ENCODE measurements at places on chromosomes 1 and 21.
A peak's percentile ranks its signal among the peaks of the same experiment; 100 is the strongest.

GRCh38 chr1:247294282-247294681 lies 37.4 kb downstream of the ZNF496 start:
- DNase-seq, result no peak

DNA sequence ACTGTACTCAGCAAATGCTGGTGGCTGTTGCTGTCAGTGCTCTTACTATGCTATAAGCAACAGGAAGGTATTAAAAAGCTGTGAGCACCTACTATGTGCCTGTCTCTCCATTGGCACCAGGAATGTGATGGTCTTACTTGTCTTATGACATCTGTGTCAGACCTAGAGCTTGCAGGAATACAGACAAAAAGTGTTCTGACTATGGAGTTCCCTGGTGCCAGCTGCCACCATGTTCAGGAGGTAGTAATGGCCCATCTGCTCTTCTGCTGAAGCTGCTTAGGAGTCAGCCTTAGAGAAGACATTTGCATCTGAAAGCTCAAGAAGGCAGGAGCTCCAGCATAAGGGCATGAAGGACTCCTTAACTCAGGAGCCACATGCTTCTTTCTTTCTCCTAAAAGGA lies 52.3 kb downstream of the MAB21L3 start:
- no peak for DNase-seq

GRCh38 chr1:8031176-8031785 lies 5.2 kb upstream of the ERRFI1 start:
- DNase-seq, result no peak

DNA sequence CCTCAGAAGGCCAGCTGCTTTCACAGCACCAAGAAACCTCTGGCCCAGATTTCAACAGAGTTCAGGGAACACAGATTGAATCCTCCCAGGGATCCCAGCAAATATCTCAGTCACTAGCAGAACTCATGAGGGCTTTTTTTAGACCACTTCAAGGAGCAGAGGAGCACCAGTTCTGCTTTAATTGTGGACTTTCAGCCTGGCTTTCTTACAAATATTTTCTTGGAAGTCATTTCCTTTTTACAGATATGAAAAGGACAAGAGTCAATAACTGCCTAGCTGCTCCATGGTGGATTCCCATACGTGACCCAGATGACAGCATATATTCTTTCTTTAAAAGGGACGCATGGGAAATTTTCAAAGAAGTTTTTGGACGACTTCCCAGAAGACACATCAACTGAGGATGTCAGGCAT lies 6.4 kb upstream of the LRRC8B start:
- DNase-seq, result no peak

DNA sequence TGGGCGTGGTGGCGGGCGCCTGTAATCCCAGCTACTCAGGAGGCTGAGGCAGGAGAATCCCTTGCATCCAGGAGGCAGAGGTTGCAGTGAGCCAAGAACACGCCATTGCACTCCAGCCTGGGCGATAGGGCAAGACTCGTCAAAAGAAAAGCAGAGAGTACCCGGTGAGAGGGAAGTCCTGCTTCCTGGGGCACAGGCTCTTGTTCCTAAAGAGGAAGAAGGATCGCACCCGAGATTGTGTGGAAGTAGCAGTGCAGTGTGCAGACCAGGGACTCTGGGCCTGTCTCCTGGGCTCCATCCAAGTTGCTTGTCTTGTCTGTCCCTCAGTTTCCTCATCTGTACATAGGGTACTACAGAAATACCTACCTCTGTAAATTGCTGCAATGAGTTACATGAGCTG lies 29.6 kb downstream of the NBPF3 start:
- DNase-seq, result no peak

DNA sequence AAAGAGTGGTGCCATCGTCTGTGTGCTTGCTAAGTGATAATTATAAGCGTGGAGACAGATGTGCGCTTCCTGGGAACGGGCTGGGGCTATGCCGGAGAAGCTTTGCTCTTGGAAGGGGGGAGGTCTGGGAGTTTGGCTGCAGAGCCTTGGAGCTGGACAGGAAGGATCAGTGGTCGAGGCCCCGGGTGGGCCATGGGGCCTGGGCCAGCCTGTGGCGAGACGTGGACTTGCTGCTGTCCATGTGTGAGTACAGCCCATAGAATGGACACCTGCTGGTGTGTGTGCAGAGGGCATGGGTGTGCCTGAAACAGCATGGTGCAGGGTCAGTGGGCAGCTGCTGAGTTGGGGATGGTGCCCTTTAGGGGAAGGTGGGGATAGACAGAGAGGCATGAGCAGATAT lies 121.3 kb downstream of the PCBP3 start:
- DNase-seq, result no peak

- DNase-seq, result no peak
Measured at GRCh38 chr21:37199057-37199924, 67.8 kb downstream of the VPS26C start.

- no peak for DNase-seq
Measured at GRCh38 chr21:31732597-31733550, 956 bp upstream of the SCAF4 start.

GRCh38 chr1:207990876-207991582 lies 80.1 kb upstream of the CD34 start:
- DNase-seq, result no peak

DNA sequence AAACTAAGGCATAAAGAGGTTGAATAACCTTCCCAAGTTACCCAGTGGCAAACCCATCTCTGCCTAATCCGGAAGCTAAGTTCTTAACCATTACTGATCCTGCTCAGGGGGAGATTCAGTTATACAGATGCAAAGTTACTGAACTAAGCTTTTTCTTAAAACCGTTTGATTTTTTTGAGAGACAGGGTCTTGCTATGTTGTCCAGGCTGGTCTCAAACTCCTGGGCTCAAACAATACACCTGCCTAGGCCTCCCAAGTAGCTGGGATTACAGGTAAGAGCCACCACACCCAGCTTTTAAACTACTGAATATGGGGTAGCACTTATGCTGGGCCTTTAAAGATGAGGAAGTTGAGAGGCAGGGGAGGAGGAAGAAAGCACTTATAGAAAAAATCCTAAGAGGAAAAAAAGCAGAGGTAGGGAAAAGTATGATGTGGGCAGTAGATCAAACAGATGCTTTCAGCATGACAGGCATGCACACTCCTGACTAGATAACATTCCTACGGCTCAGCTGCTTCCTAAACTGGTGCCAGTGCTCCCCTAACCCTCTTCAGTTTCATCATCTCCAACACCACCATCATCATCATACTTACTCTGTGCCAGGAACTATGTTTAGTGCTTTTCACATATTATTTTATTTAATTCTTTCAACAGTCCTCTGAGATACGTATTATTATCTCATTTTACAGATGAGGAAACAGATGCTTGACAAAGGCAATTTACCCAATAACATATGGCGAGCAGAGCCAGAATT lies 5.8 kb downstream of the PAFAH2 start:
- no peak for DNase-seq

GRCh38 chr1:99327357-99327756 lies 63.1 kb downstream of the PLPPR4 start:
- DNase-seq, result no peak

DNA sequence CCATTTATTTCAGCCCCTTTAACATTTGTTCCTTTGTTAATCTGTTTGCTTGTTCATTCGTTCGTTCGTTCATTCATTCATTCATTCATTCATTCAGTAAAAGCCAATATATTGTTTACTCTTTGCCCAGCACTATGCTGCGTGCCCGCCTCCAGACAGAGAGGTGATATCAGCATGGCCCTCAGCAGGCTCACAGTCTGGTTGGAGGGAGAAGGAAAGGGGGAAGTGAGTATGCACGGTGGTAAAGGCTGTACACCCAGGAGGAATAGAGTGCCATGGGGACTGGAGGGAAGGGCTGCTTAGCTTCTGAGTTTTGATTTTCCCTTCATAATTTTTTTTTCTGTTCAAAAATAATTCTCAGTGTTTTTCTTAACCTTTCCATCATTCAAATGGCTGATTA lies 144.7 kb downstream of the NOS1AP start:
- no peak for DNase-seq

- no peak for DNase-seq
Measured at GRCh38 chr1:29521811-29522580, 285.7 kb downstream of the PTPRU start.

DNA sequence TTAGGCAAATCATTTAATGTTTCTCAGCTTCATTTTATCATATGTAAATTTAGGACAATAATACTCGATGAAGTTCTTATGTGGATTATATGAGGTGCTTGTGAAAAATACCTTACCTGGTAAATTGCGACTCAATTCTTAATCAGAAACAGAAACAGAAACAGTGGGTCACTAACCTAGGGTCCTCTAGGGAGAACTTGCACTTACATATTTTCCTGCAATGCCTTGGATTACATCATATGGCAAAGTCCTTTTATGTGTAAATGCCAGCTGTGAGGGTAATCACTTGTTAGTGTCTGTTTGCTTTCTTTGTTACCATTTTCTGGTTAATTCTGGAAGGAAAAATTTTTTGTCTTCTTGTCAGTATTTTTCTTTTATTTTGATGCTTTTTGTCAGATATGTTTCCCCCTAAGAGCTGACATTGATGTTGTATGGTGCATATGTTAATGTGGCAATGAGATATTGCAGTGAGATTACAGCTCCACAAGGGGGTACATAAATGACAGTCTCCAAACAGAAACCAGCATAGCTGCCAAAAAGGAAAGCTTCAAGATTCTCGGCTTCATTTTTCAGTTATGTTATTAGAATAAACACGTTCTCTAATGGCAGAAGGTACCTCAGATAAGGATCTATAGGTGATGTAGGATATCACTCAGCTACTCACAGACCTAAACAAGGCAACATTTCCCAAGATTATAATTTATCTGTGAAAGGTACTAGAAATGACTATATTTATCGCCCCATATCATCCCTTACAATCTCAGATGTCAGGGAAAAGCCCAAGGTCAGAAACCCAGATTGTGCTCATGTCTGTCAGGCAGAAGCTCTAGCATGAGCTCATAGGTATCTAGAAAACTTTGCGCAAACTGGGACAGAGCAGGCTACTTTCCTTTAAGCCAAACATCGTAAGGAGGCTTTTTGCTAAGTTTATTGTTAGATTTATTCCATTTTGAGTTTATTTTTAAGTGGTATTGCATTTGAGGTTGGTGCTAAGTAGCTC lies 119.9 kb downstream of the FASLG start:
- no peak for DNase-seq

GRCh38 chr21:43702785-43703034 lies 16.2 kb upstream of the PDXK start:
- no peak for DNase-seq

- peak; percentile 72 for DNase-seq
Measured at GRCh38 chr1:154405747-154406571, 816 bp downstream of the IL6R start.

- no peak for DNase-seq
Measured at GRCh38 chr1:64896551-64896950, 69.8 kb downstream of the JAK1 start.

DNA sequence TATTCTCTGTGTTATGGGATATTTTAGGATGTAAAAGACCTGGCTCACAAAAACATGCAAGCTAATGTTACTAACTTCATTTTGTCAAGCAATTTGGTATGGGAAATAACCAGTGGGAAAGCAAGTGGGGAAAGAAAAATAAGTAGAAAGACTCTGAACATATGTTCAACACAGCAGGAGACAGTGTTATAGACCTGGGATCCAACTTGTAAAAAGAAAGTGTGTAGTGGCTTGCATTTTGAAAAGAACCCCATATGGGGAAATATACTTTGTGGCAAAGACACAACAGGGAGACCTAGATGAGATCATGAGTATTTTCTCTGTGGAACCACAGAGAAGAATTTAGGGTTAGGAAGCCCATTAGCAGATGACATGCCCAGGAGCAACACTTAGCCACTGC lies 212.7 kb upstream of the NRIP1 start:
- no peak for DNase-seq

- DNase-seq, result no peak
Measured at GRCh38 chr1:167752219-167752985, 30.6 kb downstream of the MPZL1 start.

DNA sequence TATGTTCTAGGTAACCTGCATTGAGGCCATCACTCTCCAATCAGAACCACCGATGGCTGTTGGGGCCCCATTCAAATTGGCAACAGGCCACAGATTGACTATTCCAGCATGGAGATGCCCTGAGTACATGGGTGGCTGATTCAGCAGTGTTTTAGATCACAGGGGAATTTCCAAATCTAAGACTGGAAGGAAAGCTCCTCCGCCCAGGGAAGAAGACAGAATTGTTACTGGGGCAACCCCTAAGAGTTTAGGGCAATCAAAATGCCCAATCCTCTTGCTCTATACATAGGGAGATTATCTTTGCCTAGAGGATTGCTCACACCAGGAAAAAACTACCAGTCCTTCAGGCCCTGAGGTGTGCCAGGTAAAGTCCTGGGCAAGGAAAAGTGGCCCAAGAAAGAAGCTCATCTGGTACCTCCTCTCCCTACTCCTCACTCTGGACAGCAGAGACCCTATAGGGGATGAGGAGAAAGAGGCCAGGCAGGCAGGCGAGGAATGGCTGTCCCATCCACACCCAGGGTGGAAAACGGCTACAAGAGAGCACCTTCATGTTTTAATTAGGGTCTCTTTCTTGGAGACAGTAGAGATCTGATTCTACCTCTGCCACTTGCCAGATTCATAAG lies 5.8 kb downstream of the S100A8 start:
- DNase-seq, result no peak

DNA sequence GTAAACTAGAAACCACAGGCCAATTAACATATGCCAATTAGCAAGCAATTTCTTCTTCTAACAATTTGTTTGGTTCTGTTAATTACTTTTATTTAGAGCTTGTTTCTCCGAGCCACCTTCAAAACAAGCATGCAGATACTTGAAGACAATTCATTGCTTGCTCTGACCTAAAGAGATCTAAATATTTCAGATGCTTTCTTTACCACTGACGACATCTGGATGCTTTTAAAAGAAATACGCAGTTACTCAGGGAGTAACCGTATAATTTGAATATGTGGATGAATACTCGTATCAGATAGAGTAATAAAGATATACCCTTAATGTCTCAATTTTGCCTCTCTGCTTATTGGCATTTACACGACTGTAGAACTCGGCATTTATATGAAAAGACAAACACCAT lies 390.0 kb downstream of the DISC1 start:
- DNase-seq, result no peak

DNA sequence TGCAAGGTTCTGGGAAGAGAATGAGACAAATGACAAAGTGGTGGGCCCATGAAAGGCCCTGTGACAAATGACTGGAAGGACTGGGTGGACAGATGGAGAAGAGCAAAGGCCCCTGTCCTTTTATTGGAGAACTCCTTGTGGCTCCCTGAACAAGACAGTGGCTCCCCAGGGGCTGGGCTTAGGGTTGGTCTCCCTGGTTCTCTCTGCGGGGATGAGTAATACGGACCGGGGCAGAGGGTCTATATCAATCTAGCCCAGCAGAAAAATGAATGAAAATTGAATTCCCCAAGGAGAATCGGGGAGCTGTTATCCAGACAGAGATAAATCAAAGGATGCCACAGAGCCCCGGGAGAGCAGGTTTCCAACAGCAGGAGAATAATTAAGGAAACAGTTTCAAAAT lies 5.2 kb upstream of the LHX4 start:
- DNase-seq, result no peak

- no peak for DNase-seq
Measured at GRCh38 chr1:215285013-215285800, 202.7 kb downstream of the KCNK2 start.

DNA sequence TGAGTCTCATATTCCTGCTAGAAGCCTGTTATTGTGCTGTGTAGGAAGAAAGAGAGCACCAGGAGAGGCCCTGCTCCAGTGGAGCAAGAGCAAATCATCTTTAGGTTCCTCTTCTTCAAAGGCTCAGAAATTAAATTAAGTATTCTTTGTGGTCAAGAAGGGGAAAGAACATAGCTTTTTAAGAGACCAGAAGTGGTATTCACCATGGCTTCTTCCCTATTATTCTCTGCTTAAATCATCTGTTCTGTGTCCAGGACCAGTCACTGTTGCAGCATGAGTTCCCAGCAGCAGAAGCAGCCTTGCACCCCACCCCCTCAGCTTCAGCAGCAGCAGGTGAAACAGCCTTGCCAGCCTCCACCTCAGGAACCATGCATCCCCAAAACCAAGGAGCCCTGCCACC lies 1.1 kb downstream of the SPRR1B start:
- no peak for DNase-seq
